ENCODE measurements at places on chromosomes 3 and 15.

- DNase-seq, result no peak
Measured at GRCh38 chr15:28114721-28115622, 15.9 kb upstream of the OCA2 start.

- no peak for DNase-seq
Measured at GRCh38 chr3:194956697-194957396, 271.2 kb downstream of the FAM43A start.

- no peak for DNase-seq
Measured at GRCh38 chr15:83318036-83318435, 33.6 kb upstream of the BNC1 start.

DNA sequence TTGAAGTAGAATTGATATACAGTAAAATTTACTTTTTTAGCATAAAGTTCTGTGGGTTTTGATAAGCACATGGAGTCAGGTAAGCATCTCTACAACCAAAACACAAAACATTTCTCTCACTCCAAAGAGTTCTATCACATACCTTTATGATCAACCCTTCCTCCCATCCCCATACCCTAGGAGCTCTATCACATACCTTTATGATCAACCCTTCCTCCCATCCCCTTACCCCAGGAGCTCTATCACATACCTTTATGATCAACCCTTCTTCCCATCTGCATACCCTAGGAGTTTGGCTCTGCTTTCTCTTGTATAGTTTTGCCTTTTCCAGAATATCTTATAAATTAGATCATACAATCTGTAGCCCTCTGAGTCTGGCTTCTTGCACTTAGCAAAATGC lies 315.1 kb downstream of the ROBO2 start:
- DNase-seq, result no peak

DNA sequence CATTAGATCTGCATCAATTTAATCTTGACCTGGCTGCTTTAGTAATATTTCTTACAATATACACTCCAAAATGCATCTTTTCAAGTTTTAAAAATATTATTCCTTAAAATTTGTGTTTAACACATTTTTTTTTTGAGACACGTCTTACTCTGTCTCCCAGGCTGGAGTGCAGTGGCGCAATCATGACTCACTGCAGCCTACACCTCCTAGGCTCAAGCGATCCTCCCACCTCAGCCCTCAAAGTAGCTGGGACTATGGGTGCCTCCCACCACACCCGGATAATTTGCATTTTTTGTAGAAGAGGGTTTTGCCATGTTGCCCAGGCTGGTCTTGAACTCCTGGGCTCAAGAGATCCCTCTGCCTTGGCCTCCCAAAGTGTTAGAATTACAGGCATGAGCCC lies 73.6 kb downstream of the ETV5 start:
- DNase-seq, result no peak

DNA sequence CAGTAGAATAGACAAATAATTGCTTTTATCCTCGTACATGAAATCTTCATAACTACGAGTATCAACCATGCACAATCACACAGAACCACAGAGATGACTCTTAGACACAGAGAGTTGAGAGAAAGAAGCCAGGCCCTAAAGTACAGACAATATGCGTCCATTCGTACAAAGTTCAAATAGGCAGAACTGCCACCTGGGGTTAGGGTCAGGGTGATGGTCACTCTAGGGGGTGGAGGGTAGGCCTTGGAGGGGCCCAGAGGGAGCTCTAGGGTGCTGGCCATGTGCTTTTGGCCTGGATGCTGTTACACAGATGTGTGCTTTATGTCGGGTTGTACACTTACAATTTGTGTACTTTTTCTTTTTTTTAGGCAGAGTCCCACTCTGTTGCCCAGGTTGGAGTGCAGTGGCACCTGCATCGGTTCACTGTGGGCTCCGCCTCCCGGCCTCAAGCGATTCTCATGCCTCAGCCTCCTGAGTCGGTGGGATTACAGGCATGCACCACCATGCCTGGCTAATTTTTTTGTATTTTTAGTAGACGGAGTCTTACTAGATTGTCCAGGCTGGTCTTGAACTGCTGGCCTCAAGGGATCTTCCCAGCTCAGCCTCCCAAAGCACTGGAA lies 65.9 kb upstream of the KLF13 start:
- no peak for DNase-seq

- no peak for DNase-seq
Measured at GRCh38 chr3:195352895-195353488, 82.0 kb upstream of the XXYLT1 start.

DNA sequence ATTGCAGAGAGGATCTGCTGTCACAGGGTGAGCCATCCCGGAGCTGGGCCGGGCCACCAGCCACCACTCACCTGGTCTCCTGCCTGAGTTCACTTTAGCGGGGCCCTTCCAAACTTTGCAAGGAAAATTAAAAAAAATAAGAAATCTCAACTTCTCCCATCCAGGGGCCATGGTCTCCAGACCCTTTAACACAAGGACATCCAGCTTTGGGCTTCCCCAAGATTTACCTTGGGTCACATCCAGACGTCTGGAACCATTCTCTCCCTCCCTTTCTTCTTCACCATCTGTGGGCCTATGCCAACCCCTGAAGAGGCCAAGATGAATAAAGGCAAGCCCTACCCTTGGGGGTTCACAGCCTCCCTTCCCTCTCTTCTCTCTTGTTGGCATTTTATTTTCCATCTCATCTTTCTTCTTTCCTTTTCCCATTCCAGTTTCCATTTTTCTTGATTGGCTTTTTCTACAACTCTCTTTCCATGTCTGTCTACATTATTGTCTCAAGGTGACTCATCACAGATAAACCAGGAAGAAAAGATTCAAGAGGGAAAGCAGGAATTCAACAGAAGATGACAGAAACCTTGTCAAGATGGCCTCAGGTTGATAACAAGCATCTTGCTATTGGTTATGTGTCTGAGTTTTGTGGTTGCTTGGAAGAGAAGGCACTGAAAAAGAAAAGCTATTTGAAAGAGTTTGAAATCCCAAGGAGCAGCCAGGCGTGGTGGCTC lies 49.5 kb downstream of the ITGA11 start:
- no peak for DNase-seq

DNA sequence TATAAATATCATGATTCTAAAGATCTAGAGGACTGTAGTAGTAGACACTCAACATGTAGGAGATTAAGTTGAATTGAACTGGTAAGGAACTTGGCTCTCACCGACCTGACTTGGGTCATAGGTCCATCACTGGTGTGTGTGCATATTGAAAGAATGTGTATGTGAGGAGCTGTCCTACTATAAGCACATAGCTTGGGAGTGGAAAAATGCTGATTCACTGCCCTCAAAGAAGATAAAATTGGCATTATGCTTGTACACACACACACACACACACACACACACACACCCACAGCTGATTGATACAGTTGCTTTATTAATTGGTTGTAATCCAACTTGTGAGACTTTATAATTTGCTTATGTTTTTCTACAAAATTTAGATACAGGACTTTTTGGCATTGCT lies 411.0 kb upstream of the NR2F2 start:
- no peak for DNase-seq

GRCh38 chr15:72796210-72796514 lies 12.6 kb upstream of the ADPGK start:
- DNase-seq, result no peak

- no peak for DNase-seq
Measured at GRCh38 chr15:85401108-85401774, 20.8 kb downstream of the AKAP13 start.

DNA sequence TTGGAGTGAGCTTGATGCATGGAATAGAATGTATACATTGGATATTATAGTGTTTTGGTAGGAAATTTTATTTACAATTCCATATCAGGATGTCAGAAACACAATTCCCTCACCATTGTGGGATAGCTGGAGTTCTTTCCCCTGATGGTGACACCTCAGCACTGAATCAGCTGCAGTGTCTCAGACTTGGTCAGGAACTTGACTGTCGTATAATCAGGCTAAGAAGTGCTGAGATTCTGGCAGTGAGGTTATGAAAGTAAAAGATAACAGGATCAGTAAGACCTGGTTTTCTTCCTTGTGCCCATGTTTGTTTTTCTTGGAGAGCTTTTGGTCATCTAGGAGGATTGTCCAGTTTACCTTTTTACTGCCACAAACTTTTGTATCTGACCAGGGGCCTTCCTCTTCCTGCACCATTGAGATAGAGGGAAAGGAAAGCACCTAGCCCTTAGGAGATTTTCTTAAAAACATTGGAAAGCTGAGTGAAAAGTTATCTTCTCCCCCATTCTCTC lies 27.3 kb upstream of the ST3GAL6 start:
- DNase-seq, result no peak

DNA sequence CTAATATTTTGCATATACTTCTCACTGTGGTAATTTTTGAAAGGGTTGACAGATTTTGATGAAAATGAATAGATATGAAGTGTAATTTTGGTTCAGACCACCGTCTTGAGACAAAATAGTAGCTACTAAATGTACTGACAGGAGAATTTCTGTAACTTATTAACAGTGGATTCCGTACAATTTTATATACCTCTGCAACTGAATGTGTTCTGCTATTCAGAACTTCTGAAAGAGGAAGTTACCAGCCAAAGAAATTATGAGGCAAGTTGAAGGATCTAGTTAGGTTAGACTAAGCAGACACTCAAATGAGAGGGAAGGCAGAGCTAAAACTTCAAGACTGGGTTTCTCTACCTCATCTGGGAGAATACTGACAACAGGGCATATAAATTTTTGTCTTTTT lies 29.4 kb downstream of the GAP43 start:
- DNase-seq, result no peak

DNA sequence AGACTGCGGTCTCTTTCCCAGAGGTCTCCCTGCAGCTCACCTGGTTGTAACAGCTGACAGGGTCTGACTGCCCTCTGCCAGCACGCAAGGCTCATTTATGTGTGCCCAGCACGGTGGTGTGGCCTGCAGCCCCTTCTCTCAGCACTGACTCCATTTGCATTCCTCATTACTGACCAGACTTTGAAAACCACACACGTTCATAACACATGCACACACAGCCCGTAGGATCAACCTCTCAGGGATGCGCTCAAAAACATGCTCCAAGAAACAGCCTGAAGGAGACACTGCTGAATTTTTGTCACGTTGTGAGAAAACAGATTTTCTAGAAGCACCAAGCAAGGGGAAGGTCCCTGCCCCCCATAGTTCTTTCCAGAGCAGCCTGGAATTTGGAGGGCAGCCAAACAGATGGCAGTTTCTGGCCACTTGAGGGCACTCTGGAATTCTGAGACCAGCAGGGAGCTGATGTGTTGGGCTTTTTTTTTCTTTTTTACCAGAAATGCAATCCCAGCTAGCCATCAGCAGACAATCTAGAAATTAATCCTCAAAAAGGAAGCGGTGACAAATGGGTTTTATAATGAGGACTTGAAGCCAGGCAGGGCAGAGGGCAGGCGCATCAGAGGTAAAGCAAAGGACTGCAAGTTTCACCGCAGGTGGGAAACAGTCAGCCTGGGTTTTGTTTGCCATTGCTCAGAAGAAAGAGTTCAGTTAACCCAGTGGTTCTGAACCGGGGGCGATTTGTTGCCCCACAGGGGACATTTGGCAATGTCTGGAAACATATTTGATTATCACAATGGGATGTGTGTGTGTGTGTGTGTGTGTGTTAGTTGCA lies 170.5 kb upstream of the PROK2 start:
- DNase-seq, result no peak

GRCh38 chr15:81785679-81786078 lies 260.1 kb downstream of the MEX3B start:
- DNase-seq, result no peak

DNA sequence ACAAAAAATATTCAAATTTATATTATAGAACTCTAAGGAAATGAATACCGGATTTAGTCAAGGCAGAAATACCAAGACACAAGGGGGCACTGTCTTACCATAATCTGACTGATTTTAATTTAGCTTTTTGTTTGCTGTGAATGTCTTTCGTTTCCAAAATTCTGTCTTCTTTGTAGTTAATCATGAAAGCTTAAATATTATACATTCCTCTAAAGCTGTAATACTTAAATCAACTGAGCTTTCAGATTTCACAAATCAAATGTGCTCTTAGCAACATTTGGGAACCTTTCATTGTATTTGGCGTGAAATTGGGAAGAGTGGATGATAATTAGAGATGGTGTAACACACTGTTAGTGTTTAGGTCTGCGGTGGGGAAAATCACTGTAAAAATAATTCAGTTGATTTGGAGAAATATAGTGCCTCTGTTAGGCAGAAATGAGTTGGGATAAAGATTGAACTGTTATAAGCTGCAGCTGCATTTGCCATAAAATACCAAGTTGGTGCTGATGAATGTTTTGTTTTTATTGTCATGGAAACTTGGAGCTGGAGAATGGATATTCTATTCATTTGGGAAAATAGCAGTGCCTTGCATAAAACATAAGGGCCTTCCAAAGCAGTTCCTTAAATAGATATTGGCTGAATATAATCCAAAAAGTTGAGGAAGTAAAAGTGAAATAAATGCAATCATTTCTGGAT lies 228.2 kb downstream of the TCF12 start:
- no peak for DNase-seq

DNA sequence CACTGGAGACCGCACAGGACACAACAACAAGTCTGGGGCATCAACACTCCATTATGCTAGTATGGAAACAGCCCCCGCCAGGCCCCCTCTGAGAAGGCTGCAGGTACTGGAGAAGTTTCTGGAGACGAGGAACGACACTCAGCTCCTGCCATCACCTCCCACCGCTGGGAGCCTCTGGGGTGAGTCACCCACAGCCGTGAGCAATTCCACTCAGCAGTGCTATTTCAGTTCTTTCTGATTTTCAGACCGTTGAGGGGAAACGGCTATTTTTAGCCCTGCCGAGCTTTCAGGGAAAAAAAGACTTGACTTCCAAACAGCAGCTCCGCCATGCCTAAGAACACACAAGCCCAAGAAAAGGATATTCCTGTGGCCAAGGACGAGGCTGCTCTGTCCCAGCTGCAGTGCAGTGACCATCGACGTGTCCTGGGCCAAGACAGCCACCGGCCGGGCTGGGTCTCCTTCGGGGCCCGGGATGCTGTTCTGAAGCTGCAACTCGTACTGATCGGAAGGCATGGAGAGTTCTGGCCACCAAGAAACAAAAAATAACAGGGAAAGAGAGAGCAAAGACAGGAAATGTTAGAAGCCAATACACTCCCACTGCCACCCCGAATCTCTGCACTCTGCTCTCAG lies 40.8 kb downstream of the NUP210 start:
- no peak for DNase-seq

- no peak for DNase-seq
Measured at GRCh38 chr3:185744997-185745843, 79.6 kb downstream of the IGF2BP2 start.

DNA sequence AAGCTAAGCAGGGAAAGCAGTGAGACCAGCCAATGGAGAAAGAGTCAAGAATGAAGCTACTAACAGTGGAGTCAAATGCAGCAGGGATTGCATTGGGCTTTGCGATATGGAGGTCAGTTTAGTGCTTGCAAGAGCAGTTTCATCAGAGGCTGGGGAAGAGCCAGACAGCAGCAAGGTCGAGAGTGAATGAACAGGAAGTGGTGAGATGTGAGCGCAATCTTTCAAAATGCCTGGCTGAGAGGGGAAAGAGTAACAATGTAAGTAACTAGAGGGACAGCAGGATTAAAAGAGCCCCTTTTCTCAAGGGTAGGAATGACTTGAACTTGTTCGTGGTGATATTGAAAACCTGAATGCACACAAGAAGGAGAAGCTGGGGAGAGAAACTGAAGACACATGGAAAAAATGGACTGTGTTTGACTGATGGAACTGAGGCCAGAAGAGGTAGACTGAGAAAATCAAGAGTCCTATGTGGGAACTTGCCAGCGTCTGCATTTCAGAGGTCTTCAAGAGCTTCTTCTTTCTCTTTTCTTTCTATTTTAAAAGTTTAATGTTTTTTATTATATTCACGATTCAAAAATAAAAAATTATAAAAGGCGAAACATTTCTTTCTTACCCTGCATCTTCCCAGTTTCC lies 30.6 kb upstream of the GPR160 start:
- no peak for DNase-seq

GRCh38 chr3:177838766-177839350 lies 641.6 kb upstream of the TBL1XR1 start:
- DNase-seq, result no peak

GRCh38 chr15:92570391-92570790 lies 85.2 kb downstream of the FAM174B start:
- DNase-seq, result no peak
